Adipocyte (in vitro differentiated cells): ENCODE measurements at places on chromosomes 11 and 22.

DNA sequence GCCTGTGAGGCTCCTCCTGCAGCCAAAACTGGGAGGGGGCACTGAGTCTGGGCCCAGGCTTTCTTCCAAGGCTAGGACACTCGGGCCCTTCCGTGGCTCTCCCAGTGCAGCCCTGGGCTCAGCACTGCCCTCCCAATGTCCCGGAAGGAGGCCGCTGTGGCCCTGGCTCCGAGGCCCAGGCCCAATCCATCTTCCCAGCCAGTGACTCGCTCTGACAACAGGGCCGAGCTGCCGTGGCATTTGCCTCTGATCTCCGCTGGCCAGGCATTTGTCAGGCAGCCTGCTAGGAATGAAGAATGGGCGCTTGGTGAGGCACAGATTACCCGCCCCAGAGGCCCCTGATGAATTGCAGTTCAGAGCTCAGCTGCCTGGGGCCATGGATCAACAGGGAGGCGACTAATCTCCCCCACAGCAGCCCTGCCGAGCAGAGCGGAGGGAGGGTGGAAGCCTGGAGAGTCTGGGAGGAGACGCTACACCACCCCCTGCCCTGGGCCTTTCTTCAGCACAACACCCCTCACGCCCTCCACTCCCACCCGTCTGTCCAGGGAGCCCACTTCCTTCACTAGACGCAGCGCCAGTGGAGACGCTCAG is 8.3 kb downstream of the FXYD2 start:
- peak; percentile 37 for DNase-seq

DNA sequence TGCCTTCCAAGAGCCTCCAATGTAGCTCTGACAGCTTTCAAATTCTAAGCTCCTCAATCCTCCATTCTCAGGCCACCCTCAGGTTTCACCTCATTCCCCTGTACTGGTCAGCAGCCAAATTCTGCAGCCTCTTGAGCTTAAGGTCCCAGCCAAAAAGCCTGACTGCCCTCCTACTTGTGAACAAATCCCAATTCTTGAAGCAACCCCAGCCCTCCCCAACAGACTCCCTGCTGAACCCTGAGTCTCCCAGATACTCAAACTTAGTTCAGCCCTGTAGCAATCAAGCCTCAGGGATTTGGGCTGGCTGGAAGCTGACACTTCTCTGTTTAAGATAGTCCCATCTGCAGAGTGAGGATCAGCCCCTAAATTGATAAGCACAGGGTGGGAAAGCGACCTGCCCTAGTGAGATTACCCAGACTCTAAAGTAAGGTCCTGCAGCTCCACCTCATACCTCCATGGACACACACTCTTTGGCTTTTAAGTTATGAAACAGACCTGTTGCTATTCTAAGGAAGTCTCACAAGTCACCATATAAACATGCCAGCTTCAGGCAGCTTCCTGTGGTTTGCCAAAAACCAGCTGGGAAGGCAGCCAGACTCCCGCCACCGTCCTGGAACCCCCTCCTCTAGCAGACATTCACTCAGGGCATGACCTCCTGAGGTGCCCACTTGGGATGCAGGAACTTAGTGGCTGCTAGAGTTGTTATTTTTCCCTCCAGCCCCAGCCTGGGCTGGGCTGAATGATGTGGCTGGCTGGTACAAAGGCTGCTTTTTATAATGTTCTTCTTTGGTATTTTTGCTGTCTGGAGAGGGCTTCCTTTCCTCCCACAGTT is 82.5 kb upstream of the PICALM start:
- DNase-seq, result peak; percentile 49

GRCh38 chr22:26170795-26171580 is 1.7 kb downstream of the SEZ6L start:
- DNase-seq, result no peak

- peak; percentile 25 for DNase-seq
These were observed 16.0 kb downstream of the CDC45 start for GRCh38 chr22:19495562-19496323.

DNA sequence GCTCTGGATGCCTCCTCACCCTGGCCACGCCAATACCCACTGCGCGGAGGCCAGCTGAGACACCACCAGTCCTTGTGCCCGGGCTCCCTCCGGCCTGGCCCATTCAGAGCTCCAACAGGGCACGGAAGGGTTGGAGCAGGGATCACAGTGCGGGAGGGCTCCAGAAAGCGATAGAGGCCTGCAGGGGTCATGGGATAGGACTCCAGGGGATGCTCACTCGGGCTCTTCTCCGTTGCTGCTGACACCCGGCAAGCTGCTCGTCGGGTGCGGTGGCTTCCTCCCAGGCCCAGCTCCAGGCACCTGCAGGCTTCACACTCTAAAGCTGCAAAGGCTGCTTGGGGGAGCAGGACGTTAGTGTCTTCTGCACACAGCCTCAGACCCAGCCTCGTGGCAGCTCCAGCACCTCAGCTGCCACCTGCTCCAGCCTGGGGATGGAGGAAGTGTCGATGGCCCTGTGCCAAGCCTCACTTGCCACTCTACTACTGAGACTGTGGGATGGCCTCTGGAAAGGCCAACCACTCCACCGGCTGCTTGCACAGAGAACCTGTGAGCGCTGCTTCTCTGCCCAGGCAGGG is 10.6 kb downstream of the WNT7B start:
- DNase-seq, result no peak

DNA sequence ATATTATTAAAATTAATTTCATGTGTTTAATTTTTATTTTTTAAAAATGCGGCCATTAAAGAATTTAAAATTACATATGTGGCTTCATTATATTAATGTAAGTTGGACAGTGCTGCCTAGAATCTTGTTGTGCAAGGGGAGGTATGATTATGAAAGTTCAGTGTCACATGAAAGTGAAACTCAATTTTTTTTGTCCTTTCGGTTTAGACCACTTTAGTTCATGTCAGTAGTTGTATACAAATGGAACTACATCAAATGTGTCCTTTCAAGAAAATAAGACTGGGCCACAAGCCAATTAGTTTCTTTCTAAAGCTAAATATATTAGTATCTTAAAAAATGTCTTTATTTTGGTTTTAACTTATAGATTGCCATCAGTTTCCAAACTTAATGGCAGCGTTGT is 35.7 kb downstream of the TBCEL start:
- DNase-seq, result no peak

GRCh38 chr11:693415-693831 is 1.6 kb downstream of the DEAF1 start:
- DNase-seq, result peak; percentile 29

DNA sequence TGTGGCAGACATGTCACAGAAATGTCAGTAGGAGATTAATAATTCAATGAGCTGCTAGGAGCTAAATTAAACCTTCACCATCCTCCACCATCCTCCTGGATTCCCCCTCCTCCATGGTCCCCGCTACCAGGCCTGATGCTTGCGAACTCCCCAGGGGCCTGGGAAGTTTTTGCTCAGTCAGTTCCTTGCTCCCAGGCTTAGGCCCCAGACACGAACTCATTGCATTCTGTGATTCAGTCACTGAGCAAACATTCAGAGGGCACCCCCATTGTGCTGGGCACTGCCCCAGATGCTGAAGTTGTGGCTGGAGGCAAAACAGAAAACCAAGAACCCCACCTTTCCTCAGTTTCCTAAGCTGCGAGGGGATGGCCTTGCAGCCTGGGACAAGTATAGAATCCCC is 14.3 kb downstream of the NPTXR start:
- DNase-seq, result peak; percentile 38

- DNase-seq, result no peak
These were observed 28.8 kb upstream of the SERPIND1 start for GRCh38 chr22:20745119-20745518.

DNA sequence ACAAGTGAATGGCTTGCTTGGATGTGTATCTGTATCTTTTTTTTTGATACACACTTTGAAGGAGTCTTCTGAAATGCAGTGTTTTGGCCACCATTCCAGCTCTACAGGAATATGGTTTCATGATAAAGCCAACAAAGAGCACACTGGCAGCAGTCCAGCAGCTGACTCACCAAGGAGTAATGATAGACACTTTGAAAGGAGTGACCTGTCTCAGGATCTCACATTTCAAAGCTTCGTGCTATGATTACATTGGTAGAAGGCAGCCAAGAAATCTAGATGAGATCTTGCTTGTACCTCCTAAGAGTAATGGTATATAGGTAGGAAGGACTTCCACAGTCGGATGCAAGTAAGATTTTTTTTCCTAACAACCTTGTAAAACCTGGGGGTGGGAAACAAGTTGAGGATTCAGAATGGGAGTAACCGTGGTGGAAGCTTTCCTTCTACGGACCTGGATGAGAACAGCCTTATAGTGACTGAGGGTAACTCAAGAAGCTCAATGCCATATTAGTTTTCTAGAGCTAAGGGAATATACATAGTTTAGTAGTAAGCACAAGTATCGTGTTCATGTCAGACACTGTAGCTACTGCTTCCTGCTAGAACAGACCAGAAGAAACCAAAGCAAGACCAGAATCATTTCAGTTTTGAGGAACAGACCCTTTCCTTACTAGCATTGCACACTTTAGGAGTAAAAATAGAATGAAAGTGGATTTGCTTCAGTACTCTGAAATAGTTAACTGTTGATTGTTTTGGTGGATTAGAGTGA is 25.0 kb downstream of the MTMR3 start:
- peak; percentile 92 for DNase-seq

DNA sequence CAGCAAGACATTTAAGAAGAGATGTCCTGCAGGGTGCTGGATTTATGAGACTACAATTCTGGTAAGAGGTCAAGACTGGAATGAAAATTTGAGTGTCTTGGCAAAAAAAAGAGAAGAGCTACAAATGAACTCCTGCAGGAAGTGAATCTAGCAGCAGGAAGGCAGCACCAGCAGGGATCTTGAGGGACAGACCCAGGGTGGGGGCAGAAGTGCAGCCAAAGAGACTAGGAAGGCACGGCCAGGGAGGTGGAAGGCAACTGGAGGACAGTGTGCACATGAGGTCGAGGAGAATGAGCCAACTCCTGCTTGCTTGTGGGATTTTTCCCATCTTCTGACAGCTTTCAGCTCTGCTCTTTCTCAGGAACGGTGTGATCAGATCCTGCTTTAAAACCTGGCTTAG is 263.2 kb downstream of the BUD13 start:
- no peak for DNase-seq

DNA sequence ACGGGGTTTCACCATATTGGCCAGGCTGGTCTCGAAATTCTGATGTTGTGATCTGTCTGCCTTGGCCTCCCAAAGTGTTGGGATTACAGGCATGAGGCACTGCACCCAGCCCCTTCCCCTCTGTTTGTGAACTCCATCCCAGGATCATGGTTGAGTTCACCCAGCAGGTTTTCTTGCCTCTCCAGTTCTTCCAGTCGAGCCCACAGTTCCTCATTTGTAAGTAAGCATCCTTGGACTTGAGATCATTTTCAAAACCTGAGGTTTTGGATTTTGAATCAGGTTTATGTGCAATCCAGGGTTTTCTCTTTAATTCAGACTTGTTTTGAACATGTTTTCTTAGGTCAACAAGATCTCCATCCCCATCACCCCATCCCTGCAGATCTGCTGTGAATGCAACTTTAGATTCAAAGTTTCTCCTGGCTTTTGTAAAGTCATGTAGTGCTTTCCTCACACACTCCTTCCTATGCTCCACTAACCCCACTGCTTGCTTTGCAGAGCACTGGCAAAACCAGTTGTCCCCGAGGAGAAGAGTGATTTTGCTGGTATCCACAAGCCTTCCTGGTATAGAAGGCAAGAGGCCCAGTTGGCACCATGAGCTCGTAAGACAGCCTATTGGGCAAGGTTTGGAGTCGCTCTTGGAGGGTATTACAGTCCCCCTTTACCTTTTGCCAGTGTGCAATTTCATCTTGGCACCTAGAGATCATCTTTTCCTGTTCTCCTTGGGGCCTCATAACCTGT is 14.7 kb upstream of the VPREB1 start:
- no peak for DNase-seq

DNA sequence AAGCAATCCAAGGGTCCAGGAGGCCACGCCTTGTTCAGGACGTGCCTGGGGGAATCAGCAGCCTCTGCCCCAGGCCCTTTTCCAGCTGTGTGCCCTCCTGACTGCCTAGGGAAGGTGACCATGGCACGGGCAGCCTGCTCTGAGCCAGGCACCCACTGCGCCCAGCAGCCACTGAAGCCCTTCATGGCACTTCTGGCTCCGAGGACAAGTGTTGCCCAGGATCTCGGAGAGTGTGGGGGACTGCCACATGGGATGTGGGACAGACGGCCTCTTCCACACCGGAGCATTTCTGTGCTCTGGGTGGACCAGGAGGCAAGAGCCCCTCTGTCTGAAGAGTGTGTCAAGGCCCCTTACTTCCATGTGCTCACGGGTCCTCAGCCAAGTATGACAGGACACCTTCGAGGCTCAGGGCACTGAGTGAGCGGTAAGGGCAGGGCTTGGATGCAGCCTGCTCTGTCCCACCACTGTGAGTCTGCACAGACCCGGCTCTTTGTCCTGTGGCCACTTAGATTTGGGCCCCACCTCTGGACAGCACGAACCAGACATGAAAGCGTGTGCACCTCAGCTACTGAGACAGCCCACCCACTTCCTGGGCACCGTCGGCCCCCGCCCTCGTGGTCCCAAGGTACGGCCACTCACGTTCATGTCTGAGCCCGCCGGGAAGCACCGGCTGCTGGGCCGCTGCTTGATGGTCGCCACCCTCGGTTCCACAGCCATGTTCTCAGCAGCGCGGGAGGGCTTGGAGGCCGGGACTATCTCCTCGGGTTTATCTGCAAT is 93.6 kb downstream of the CTTN start:
- DNase-seq, result no peak

DNA sequence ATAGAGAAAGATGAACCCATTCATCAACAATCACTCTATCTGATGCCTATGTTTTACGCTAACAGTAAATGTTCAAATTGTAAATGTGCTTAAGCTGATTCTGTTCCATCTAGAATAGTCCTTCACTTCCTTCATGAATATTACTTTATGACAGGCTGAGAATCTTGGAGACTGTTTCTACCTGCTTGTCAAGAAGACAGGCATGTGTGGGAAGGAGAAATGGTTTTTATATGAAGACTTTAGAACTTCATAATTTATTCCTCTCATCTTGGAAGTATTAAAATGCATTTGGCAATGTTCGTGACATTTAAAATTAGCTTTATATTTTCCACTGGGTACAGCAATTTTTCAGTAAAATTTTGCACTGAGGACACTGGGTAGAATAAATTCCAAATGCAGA is 41.0 kb downstream of the ELMOD1 start:
- DNase-seq, result no peak

DNA sequence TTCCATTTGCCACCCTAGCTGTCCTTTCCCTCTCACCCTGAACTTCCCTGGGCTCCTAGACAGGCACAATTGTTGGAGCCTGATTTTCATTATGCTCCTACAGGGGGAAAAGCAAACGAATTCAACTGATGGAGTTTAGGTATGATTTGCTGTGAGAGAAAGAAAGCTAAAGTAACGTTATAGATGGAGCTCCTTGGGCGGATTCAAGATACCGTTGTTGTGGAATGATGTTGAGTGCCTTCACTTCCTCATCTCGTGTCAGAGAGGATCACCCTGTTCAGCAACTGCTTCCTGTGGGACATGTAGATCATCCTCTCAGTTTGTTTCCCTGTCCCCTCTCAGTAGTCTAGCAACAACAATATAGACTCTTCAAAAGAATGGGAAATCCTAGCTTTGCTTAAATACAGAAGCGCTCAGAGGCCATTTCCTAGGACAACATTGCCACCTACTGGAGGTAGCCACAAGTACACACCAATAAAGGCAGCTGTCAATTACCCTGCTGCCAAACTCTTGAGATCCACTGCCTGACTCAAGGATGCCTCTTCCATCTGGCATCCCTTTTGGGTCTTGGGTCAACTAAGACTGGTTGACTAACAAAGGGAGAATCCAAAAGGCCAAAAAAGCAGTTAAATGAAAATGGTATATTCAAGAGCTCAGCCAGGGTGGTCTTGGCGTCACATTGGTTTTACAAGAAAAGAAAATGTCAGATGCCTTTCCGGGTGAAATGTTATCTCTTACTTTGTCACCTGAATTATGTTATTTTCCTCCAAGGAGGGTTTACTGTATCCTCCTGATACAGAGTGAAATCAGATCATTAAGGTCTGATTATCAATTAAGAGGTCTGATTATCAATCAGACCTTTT is 13.5 kb upstream of the DTX4 start:
- peak; percentile 89 for DNase-seq

- DNase-seq, result no peak
These were observed 232.7 kb downstream of the CTTN start for GRCh38 chr11:70630816-70631623.
